Osteoblast (primary cell): ENCODE measurements at places on chromosomes 16 and 17. TPM values are rescaled to one million over a fixed set of nuclear protein-coding genes. Genes with fewer than 3 reads are reported as not detected.

The TBC1D3H gene
- not detected in 2 replicates for total RNA-seq

- no peak overlapping the region for H3K27ac ChIP-seq
- no peak for DNase-seq
- no peak overlapping the region for H3K4me3 ChIP-seq
- H3K4me1 ChIP-seq, result peaks cover 18% of the 10 kb centered on the region
Observed at GRCh38 chr17:46944931-46945330, 22.0 kb downstream of the GOSR2 start.

GRCh38 chr16:82621781-82622180, 5.0 kb upstream of the CDH13 start:
- H3K27me3 ChIP-seq, result peaks cover 52% of the 10 kb centered on the region
- H3K4me1 ChIP-seq, result no peaks in the 10 kb centered on the region
- H3K27ac ChIP-seq, result no peak overlapping the region

DNA sequence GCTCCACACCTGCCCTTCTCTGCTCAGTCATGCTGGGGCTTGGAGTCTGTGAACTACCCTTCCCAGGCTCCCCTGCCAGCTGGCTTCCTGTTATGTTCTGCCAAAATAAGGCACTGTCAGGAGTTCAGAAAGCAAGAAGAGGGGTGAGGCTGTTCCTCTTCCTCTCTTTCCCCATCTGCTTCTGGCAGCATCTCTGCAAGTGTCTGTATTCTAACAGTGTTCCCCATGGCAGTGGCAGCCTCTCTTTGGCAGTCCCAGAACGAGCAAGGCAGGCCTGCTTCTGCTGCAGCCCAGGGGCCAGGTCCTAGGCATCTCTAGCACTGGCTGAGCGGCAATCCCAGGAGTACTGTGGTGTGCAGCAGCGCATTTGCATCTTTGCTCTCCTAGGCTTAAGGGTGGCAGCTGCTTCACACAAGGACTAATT, 219.1 kb downstream of the STX8 start:
- no peak overlapping the region for H3K27ac ChIP-seq
- H3K27me3 ChIP-seq, result no peaks in the 10 kb centered on the region
- peaks cover 8% of the 10 kb centered on the region for H3K4me1 ChIP-seq
- DNase-seq, result no peak
- no peaks in the 10 kb centered on the region for H3K36me3 ChIP-seq

DNA sequence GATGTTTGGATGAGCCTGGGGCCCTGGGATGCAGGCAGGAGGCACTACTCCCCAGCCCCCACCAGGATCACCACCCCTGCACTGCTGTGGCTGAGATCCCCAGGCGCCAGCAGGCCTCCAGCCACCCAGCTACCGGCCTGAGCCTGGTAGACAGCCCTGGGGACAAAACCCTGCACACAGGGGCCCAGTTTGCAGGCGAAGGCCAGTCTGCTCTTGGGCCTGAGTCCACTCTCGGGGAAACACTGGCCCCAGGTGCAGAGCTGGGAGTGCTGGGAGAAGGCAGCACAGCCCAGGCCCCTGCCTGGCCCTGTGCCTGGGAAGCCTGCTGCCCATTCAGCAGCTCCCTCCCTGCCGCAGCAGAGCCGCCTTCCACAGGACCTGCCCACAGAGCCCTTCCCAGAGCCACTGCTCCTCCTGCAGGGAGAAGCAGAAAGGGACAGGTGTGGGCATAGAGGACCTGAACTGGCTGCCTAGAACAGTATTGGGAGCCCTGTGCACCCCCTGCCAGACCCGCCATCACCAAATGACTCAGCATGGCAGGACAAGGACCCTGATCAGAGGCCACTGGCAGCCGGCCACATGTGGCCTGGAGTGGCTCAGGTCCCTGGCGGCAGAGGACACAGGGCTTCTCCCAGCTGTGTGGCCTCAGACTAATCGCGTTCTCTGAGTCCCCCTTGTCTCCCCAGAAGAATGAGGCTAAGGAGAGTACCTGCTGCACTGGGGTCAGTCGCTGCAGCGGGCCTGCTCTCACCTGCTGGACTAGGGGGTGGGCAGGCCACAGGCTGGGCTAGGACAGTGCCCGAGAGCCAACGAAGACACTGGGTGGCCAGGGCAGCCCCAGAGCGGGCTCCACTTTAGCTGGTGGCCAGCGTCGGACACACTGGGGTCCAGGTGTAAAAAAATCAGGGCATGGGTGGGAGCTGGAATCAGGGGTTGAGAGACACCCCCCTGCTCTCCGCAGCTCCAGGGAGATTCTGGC, 10.7 kb downstream of the MSRB1 start:
- H3K4me1 ChIP-seq, result no peaks in the 10 kb centered on the region
- no peaks in the 10 kb centered on the region for H3K36me3 ChIP-seq
- DNase-seq, result no peak
- no peak overlapping the region for H3K4me3 ChIP-seq

The ADGRG3 gene
- not detected in 2 replicates for total RNA-seq

The OR1F1 gene
- 0.36 TPM in 1 of 2 replicates, not detected in the other for total RNA-seq

The GP2 gene
- total RNA-seq, result not detected in 2 replicates
